H54 (cell line): ENCODE measurements at places on chromosomes 7 and 10.

DNA sequence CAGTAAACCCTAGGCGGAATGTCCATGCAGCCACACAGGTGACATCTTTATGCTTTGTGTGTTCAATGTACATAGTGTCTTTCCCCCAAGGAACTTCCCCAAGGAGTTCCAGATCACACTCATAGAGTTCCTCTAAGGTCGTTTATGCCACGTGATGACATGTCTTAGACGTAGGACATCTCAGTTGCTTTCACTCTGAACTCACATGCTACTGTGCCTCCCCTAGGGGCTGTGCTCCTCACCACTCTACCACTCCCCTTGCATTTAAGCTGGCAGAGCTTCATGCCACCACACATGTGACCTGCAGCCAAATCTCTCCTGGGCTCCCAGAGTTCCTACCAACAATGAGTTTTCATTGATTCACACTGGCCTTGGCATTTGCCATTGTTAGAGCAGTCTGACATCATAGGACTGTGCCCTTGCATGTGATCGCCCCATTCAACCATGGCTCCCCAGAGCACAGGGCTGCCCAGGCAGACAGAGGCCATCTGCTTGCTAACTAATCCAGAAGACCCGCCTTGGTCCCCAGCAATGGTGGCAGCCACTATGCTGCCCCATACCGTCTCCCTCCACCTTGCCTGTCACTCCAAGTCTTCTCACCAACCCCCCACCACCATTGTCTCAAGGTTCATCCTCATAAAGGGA is 95.3 kb upstream of the MACROH2A2 start:
- no peak for DNase-seq

DNA sequence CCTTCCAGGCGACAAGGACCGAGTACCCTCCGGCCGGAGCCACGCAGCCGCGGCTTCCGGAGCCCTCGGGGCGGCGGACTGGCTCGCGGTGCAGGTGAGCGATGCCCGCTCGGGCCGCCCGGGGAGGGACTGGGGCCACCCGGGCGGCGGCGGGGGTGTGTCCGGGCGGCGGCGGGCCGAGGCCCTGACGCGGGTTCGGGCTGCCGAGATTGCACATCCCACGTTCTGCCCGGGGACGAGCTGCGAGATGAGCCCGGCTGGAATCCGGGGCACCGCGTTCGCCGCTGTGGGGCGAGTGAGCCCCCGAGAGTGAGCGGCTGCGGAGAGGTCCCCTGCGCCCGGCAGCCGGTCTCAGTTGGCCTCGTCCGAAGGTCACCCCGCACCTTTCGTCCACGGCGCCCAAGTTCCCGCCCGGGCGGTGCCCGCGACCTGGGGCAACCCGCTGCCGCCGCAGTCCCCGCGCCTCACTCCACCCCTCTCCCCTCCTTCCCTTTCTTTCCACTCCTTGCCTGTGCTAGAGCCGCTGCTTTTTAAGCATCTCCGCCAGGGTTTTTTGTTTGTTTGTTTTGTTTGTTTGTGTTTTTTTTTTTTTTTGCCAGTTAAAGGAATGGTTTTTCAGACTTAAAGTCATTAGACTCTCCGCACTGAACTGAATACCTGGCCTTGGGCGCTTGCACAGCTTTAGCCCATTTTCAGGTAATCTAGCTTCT is 515 bp downstream of the RALA start:
- DNase-seq, result peak; percentile 74

- no peak for DNase-seq
Observed at GRCh38 chr7:73701357-73701995, 18.0 kb downstream of the STX1A start.

GRCh38 chr7:8277394-8277982 is 15.5 kb upstream of the ICA1 start:
- no peak for DNase-seq

- DNase-seq, result no peak
Observed at GRCh38 chr7:120994512-120995410, 6.2 kb downstream of the CPED1 start.

DNA sequence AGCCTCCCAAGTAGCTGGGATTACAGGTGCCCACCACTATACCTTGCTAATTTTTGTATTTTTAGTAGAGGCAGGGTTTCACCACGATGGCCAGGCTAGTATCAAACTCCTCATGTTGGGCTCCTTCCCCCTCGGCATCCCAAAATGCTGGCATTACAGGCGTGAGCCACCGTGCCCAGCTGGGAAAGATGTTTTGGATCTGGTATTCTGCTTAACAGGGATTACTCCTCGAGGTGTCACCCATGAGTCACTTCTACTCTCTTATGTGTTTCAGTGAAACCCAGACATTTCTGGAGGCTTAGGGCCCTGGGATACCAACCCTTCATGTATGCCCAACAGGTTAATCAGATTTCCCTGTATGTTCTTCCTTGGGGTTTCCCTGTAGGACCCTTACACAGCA is 11.8 kb upstream of the OPN4 start:
- DNase-seq, result peak; percentile 61

GRCh38 chr10:30988831-30989435 is 42.7 kb downstream of the ZNF438 start:
- DNase-seq, result no peak

GRCh38 chr7:113799896-113800295 is 118.9 kb downstream of the PPP1R3A start:
- no peak for DNase-seq

- DNase-seq, result peak; percentile 63
Observed at GRCh38 chr10:16832351-16833080, 15.3 kb upstream of the RSU1 start.

- DNase-seq, result no peak
Observed at GRCh38 chr10:60942788-60943315, 1.1 kb downstream of the RHOBTB1 start.

- DNase-seq, result no peak
Observed at GRCh38 chr10:22258471-22258870, 40.7 kb upstream of the EBLN1 start.

DNA sequence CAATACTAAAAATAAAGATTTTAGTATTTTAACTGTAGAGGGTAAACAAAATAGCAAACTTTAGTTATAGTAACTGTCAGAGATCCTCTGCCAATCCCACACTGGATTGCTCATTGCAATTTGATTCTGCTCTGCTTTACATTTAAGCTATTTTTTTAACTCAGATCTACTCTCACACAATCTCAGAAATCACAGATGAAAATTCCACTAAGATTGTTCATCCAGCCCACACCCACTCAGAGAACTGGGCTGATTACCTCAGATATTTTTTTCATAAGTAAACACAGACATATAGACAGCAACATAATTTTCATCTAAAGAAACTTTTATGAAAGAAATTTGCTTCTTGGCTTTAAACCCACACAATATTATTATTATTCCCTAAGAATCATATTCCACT is 7.0 kb downstream of the OSBPL3 start:
- DNase-seq, result no peak

DNA sequence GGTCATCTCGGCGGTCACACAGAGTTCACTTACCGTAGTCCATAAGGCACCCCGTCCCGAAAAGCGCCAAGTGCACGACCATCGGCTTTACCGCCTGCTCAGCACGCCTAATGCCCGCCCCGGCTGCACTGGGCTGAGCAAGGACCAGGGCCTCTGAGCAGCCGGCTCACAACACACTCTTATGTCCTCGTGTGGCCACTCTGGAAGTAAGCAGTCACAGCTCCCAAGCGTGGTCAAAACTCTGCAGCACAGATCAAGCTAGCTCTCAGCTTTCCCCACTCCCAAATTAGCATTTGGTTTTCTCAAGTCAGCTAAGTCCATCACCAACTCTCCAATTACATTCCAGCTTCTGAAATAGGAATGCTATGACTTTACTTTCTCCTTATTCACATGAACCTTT is 57.7 kb downstream of the MAD1L1 start:
- no peak for DNase-seq

- no peak for DNase-seq
Observed at GRCh38 chr7:134811765-134812164, 32.3 kb downstream of the CALD1 start.

DNA sequence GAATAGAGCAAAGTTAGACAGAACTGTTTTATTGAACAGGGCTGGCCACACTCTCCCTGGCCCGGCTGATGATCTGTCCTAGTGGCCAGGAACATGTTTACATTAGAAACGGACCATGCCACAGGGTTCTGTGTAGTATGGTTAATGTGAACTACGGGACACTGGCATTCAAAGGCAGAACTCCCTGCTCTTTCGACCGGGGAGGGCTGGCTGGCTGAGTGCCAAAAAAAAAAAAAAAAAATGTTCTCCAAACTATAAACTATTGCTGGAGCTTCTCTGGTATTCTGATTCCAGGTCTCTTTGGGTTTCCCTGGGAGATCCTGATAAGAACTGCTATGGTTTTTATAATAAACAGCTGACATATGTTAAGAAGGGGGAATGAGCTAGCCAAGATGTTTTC is 1262.6 kb upstream of the SORCS1 start:
- DNase-seq, result no peak

DNA sequence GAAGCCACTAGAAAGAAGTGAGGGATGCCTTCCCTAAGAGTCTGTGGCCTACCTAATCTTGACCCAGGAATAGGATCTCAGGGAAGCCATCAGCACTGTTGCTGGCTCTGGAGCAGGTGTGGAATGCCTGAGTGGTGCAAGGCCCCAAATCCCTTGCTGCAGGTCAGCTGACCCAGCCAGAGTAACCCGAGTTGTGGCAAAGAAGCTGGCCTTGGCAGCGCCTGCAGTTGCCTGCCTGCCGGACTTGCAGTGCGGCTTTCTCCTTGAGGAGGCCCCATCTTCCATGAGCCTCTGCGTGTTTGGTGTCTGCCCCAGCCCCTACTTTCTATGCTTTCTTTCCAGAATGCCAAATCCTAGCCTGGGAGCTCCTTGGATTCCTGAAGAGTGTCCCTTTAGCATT is 5.8 kb downstream of the KIAA1217 start:
- no peak for DNase-seq

DNA sequence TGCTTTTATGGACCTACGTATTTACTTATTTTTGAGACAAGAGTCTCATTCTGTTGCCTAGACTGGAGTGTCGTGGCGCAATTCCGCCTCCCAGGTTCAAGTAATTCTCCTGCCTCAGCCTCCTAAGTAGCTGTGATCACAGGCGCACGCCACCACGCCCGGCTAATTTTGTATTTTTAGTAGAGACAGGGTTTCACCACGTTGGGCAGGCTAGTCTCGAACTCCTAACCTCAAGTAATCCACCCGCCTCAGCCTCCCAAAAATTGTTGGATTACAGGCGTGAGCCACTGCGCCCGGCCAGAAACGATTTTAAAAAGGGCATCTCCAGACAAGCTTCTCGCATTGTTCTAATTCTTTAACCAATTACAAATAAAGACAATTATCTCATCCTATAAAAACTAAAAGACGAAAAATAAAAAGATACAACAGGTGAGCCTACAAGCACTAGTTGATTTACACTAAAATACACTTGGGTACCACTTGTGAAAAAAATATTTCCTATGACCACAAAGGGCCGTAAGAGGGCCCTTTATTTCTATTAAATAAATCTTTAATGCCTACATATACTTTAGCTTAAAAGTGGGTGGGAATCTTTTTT is 2.4 kb downstream of the TRA2A start:
- no peak for DNase-seq

GRCh38 chr7:77537778-77538280 is 734 bp downstream of the PTPN12 start:
- DNase-seq, result no peak

DNA sequence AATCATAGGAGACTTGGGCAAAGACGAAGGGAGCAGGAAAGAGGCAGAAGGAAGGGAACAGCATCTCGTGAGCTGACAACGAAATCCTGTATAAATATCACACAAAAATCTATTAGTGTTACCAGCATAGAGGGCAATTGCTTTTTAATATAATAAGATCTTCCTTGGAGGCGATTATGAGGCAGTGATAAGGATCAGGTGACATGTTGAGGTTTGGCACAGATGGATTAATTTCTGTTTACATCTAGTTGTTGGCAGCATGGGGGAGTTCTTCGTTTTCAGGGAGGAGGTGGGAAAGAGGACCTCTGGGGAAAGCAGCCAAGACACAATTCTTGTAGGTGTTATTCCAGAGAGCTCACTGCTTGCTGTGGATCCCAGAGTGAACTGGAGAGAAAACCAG is 163.8 kb downstream of the PLXNA4 start:
- no peak for DNase-seq

- no peak for DNase-seq
Observed at GRCh38 chr7:139886206-139886605, 57.1 kb downstream of the TBXAS1 start.

DNA sequence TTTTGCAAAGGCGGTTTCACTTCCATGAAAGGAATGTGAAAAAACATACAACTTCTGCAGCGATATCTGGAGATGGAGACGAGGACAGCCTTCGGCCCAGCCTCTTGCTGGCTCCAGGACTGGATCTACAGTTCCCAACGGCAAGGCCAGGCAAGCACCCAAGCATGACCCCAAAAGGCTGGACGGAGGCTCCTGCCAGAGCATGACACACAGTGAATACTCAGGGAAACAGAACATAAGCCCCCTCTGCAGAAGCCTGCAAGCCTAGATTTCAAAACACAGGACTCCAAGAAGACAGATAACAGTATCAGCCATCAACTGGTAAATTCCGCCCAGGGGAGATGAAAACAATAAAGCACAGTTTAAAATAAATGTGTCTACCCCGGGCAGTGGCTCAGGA is 3.3 kb upstream of the LRRC27 start:
- no peak for DNase-seq

DNA sequence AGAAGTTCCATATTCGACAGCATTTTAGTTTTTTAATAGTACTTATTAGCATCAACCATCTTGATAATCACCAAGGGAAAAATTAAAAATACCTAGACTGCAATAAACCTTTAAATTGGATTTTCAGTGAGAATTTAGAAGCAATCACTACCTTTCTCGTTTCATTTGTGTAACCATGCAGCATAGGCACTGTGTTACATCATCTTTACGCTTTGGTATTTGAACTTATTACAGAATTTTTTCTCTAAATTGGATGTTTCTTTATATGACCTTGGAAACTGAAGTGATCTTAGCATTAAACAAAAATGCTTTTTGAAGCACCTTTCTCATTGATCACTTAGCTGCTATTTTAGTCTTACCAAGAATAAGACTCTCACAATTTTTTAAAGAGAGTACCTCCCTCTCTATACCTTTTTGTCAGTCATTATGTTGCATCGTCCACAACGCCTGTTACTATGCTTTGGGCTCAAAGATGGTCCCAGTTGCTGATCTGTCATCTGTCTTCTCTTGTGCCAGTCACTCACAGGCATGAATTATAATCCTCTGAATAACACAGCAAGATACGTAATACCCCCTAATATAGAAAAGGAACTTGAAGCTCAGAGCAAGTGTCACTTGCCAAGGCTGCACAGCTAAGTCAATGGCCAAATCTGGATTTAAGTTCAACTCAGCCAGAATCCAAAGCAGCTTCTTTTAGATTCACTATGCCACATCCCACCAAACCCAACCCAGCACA is 19.6 kb upstream of the ASCC1 start:
- no peak for DNase-seq

DNA sequence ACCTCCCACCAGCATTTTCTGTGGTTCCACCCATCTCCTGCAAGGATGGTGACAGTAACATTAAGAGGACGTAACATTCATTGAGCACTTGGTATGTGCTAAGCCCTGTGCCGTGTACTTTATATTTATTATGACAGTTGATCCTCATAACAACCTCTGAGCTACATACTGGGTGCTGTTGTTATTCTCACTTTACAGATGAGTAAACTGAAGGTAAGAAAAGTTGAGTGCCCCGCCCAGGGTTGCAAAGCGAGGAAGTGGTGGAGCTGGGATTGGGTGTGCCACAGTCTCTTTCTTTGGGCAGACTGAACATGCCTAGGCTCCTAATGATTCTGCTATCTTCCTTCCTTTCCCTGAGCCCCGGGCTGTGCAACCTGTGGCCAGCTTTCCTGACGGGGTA is 107.4 kb downstream of the SH3PXD2A start:
- DNase-seq, result no peak

GRCh38 chr10:34163075-34163905 is 651.8 kb downstream of the PARD3 start:
- DNase-seq, result no peak
